Dermis microvascular lymphatic vessel endothelial cell (primary cell): ENCODE measurements at places on chromosomes 3 and 15.

DNA sequence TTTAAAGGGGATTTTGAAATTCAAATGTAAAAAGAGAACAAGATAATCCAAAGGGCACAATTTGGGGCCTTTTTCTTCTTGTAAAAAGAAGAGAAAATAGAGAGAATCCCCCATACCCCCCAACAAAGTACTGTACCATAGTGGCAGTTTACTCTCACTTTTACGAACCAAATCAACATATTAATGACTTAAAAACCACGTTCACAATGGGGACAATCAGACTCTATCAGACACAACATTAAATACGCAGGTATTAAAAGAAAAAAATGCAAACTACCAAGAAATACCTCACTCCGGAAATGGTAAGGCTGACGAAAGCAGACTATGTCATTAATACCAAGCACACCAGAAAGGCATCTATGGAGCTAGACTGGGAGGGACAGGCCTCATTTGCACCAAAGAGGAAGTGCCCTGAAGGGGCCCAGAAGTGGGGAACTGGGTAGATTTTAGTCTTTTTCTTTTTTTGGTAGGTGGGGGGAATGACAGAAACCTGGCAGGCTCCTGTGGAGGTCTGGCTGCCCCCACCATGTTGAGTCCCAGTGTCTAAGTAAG is 134.3 kb downstream of the TIGIT start:
- no peak for DNase-seq

DNA sequence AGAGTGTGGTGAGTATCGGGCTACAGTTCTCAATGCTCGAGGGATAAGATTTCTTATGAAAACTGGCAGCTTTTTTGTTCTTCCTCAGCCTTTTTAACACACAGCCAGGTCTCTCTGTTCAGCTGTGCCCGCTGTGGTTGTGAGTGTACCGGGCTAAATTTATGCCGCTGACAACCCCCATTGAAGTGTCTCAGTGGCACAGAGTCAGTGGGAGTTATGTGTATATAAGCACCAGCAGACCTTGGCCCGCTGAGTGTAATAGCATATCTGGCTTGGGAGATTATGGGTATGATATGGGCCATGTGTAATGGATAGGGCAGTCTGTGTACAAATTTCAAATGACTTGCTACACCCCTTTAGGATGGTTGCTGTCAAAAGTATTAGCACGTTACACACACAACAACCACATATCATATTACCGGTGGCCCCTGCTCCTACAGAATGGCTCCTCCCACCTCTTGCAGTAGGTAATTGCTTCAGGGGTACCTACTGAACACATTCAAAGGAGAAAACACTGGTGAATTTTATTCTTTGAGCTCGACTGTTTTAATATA is 26.9 kb upstream of the NR2F2 start:
- DNase-seq = no peak

GRCh38 chr15:64942356-64942755 is 30.7 kb downstream of the ANKDD1A start:
- no peak for DNase-seq

DNA sequence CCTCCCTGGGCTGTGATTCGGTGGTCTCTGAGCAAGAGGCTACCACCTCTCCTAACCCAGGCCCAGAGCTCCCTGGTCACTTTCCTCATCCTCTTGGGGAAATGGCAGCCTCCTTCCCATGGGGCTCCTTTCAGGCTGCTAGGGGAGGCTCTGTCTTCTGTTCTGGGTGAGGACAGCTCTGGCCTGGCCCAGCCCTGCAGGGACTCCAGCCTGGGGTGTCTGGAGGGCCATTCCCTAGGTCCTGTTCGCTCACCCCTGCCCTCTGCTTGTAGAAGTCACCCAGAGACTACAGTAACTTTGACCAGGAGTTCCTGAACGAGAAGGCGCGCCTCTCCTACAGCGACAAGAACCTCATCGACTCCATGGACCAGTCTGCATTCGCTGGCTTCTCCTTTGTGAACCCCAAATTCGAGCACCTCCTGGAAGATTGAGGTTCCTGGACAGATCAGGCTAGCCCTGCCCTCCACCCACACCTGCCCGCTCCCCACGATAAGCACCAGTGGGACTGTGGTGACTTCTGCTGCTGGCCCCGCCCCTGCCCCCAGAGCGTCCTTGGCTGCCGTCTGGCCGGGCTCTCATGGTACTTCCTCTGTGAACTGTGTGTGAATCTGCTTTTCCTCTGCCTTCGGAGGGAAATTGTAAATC is 30.9 kb downstream of the PRKCD start:
- DNase-seq = no peak

DNA sequence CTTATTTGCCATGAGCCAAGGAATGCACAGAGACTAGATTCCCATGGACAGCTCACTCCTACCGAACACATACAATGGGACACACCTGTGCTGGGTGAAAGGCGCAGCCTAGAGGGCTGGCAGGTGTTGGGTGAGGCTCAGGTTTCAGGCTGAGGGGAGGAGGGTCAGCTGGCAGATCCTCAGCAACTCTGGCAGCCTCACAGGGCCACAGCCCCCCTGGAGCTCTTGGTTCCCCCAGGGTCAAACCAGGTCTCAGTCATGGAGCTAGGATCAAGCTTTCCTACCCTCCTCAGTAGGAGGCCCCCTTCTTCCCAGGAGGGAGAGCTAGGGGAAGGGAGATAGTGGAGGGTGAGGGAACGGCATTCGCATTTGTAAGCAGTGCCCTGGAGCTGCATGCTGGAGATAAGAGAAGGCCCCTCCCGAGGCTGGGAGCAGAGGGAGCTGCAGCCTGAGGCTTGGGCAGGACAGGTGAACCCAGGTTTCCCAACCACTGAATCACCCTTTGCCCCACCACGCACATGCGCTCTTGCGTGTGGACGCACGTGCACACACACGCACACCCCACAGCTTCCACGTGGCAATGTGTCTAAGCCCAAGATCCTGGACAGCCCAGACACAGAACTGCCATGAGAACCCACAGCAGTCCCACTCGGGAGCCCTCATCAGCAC is 26.3 kb upstream of the TFRC start:
- DNase-seq = no peak

GRCh38 chr3:95394286-95394685 is 1331.4 kb downstream of the NSUN3 start:
- no peak for DNase-seq
